ENCODE measurements at places on chromosomes 11 and 22.

- DNase-seq, result no peak
Measured at GRCh38 chr11:10908215-10908951, 50.5 kb upstream of the ZBED5 start.

DNA sequence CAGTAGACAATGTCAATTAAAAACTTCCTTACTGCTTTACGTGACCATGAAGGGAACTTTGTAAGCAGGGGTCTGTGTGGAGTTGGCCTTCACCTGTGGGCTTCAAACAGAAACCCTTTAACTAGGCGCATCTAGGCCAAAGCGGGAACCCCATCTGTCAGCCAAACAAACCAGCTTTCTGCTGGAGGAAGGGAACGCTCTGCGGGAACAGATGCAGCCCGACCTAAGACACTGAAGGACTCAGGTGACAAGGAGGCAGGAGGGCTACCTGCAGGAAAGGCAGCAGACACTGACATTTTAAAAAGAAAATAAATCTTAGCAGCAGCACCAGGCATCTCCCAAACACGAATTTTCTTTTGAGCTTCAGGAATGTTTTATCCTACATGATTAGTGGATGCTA lies 78.4 kb downstream of the CADM1 start:
- DNase-seq, result no peak

DNA sequence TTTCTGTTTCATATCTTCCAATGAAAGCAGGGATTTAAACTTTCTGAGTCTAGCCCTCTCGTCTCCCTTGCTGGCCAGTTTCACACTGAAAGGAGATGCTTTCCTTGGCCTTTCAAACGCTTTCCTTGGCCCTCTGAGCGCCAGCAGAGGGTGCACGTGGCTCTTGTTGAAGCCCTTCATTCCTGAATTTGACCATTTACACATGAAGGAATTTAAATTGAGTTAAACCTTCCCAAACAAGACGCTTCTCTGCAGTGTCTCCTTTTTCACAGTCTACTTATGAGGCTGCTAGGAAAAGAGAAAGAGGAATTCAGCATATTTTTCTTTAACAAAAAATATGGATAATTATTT lies 21.6 kb downstream of the NNMT start:
- DNase-seq, result no peak

GRCh38 chr11:68804786-68805185 lies 36.9 kb downstream of the CPT1A start:
- no peak for DNase-seq

DNA sequence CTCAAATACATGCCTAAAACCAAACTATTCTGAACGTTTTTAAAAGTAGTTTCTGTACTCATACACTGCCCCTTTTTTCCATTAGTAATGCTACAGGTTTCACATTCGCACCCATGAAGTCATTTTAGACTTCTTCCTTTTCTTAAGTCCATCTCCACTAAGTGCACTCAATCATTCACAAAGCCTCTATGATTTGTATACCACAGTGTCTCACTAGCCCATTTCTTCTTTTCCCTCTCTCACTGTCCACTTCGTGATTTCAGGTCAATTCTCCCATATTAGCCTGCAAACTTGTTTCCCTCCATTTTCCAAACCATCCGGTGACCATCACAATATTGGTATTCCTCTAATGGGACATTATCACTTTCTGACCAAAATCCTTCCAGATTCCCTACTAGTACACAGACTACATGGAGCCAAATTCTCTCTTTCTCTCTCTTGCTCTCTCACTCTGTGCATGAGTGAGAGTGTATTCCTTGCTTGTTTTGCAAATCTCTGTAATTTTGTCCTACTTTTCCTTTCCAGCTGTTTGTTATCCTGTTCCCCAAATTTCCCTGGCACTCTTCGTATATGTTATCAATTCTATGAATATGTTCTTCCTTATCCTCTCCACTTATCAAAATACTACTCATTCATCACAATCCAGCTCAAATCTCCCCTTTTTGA lies 3.4 kb upstream of the ZC3H12C start:
- DNase-seq, result no peak

DNA sequence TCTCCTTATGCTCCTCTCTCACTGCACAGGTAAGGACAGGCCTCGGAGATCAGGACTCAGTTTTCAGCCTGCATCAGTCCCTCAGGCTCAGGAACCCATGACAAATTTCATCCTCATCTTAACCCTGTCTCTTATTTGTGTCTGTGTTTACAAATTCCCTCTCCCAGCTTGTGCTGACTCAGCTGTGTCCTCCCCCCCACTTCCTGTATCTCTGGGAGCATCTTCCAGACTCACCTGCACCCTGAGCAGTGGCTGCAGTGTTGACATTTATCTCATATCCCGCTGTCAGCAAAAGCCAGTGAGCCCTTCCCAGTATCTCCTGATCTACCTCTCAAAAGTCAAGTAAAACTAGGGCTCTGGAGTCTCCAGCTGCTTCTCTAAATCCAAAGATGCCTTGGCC lies 65.6 kb upstream of the VPREB1 start:
- DNase-seq, result no peak

- DNase-seq, result no peak
Measured at GRCh38 chr22:18035751-18036150, 11.4 kb upstream of the MICAL3 start.

DNA sequence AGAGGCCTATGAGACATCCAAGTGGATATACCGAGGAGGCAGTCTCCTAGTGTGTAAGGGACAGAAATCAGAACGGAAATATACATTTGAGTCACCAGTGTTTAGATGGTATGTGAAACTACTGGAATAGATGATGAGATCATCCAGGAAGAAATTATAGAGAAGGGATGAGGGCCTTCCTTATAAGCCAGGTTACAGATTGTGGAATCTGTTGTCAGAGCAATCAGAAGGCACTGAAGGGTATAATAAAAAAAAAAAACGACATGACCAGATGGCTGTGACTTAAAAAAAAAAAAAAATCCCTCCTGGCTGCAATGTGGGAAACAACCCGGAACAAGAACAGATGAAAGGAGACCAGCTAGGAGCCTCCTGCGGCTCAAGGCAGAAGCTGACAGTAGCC lies 2.7 kb downstream of the MAJIN start:
- no peak for DNase-seq

DNA sequence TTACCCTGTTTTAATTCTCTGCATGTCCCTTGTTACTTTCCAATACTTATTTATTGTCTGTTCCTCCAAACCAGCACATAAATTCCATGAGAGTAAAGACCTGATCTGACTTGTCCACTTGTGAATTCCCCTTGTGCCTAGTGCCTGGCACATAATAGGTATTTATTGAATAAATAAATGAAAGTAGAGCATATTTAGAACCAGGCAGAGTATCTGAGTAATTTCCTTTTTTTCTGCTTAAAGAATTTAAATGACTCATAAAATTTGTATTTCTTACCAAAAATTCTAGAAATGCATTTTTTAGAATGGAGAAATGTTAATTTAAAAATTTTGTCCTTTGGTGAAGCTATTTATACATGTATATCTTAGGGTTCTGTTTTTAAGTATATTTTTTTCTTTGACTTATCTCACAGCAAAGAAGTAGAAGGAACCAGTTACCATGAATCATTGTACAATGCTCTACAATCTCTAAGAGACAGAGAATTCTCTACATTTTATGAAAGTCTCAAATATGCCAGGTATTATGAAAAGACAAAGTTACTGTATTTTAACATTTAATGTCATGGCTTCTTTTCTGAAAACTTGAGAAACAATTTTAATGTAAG lies 96.8 kb downstream of the ATM start:
- DNase-seq, result no peak

DNA sequence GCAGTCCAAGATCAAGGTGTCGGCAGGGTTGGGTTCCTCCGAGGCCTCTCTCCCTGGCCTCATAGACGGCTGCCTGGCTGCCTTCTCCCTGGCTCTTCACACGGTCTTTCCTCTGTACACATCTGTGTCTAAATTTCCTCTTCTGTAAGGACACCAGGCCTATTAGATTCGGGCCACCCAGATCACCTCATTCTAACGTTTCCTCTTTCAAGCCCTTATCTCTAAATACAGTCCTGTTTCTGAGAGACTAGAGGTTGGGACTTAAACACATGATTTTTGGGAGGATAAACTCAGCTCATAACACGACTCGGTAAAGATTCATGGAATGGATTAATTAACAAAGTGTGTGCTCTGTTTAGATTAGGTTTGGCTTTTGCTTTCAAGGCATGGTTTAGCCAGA lies 136.0 kb upstream of the SORL1-AS1 start:
- DNase-seq, result no peak

DNA sequence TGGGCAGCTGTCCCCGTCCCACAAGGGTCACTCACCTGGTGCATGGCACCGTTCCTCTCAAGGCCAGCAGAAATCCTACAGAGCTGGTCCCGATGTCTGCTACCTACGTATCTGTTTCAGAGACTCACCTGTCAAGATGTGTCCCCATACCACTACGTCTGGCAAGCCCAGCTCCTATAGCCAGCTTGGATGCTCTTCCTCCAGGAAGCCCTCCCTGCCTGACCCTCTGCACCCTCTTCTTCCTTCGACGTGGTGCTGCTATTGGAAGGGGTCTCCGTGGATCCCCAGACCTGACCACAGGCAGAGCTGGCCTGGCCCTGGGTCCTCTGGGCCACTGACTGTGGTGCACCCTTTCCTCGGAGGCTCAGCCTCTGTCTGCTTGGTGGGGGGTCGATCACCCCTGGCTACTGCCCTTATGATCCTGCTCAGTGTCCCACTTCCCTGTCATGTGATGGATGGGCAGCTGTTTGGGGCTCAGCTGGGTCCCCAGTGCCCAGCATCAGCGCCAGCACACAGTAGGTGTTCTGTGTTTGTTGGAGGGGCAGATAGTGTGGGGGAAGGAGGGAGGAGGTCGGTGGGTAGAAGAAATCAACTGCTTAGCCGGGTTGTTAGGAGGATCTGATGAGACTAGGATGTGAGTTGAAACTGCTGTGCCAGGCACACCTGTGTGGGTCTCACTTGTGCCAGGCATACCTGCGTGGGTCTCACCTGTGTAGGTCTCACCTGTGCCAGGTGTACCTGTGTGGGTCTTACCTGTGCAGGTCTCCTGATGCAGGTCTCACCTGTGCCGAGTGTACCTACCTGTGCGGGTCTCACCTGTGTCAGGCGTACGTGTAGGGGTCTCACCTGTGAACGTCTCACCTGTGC lies 21.7 kb upstream of the ARHGAP8 start:
- no peak for DNase-seq

DNA sequence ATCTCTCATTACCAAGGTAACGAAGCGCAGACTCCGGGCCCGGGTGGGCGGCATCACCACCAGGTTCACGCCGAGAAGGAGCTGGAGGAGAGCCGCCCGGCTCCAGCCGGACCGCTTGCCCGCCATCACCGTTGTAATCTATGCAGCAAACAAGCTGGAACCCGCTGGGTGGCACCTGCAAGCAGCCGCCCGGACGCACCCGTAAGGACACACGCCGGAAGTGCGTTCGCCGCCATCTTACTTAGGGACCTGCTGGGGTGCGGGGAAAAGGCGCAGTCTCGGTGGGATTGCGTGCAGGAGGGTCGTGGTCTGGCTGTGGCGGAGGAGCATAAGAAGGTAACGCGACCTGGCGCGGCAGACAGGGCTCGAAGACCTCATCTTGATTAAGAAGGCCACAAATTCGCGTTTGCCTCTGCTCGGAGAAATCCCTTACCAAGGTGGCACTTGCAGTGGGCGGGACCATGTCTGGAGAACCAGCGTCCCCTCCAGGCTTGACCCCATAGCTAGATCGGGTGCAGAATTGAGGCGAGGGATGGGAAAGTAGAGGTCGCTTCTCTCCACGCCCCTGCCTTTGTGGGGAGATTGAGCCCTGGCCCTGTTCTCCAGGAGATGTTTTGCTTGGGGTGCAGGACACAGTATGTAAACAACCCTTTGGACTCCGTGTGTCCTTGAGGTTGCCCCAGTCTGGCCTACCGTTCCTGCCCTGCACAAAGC lies at the start of gene ACP2:
ACP2 (minus strand) TSS at position 151 of the 714 bp plus-strand sequence; CDS start at position 126, 25 bp downstream.
- peak; percentile 80 for DNase-seq

DNA sequence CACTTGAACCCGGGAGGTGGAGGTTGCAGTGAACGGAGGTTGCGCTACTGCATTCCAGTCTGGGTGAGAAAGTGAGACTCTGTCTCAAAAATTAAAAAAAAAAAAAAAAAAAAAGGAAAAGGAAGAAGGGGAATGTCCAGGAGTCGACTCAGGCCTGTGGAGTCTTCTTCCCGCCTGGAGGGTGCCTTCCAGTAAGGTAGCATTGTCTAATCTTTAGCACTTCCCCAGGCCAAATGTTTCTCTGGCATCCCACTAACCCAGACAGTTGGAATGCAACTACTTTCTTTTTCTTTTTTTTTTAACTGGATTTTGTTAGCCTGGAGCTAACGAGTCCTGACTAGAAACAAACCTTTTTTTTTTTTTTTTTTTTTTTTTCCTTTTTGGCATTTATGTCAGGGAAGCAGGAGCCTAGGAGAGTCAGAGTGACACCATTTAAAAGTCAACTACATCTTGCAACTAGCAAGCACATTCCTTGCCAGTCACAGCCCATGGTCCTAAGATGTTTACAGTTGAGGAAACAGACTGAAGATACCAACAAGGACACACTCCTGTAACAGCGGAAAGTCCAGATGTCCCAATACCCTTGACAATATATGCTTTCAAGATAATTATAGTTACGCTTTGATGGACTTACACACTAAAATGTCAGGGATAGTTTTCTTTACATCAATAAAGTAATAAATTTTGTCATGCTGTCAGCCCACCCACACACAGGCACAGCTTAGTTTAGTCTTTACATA lies 10.6 kb downstream of the PLET1 start:
- DNase-seq, result no peak

GRCh38 chr11:6988506-6988905 lies 31.6 kb downstream of the ZNF214 start:
- no peak for DNase-seq

- no peak for DNase-seq
Measured at GRCh38 chr11:119120639-119121007, 757 bp upstream of the HINFP start.

DNA sequence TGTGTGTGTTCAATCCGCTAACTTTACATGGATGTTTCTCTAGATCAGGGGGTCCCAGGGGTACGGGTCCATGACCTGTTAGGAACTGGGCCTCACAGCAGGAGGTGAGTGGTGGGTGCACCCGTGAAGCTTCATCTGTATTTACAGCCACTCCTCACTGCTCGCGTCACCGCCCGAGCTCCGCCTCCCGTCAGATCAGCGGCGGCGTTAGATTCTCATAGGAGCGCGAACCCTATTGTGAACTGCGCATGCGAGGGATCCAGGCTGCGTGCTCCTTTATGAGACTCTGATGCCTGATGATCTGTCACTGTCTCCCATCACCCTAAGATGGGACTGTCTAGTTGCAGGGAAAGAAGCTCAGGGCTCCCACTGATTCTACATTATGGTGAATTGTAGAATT lies 31.9 kb downstream of the MRGPRD start:
- DNase-seq, result no peak
